ENCODE measurements at places on chromosomes 2 and 18.

GRCh38 chr18:693466-694187 lies 18.8 kb downstream of the ENOSF1 start:
- DNase-seq, result no peak

- peak; percentile 69 for DNase-seq
Measured at GRCh38 chr2:190791347-190791975, 89.2 kb upstream of the GLS start.

DNA sequence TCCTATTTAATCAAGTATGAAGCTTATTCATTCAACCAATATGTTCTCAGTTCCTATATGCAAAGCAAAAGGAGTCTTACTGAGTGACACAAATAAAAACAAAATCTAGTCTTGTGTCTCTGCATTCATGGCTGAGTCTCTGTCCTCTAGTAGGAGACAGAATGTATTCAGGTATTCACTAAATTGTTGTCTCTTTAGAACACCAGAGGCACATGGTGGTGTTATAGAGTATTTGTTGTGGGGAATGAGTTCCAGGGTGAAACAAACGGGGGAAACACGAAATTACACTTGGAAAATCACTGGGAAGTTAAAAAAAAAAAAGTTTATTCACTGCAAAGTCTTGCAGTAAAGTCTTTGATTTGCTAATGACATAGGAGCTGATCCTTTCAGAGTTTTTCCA lies 131.7 kb upstream of the FSHR start:
- DNase-seq, result no peak

GRCh38 chr2:218218268-218219185 lies 1.5 kb downstream of the ARPC2 start:
- peak; percentile 47 for DNase-seq

DNA sequence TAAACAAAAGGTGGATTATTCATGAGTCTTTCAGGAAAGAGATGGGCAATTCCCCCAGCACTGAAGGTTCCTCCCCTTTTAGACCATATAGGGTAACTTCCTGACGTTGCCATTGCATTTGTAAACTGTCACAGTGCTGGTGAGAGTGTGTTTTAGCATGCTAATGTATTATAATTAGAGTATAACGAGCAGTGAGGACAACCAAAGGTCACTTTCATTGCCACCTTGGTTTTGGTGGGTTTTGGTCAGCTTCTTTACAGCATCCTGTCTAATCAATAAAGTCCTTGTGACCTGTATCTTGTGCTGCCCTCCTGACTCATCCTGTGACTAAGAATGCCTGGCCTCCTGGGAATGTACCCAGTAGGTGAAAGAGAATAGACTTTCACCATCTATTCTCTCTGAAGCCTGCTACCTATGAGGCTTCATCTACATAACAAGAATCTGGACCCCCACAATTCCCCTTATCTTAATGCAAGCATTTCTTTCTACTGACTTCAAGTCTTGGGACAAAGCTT lies 148.7 kb downstream of the CABLES1 start:
- peak; percentile 62 for DNase-seq

GRCh38 chr2:29065068-29065811 lies 9.1 kb downstream of the PCARE start:
- no peak for DNase-seq

DNA sequence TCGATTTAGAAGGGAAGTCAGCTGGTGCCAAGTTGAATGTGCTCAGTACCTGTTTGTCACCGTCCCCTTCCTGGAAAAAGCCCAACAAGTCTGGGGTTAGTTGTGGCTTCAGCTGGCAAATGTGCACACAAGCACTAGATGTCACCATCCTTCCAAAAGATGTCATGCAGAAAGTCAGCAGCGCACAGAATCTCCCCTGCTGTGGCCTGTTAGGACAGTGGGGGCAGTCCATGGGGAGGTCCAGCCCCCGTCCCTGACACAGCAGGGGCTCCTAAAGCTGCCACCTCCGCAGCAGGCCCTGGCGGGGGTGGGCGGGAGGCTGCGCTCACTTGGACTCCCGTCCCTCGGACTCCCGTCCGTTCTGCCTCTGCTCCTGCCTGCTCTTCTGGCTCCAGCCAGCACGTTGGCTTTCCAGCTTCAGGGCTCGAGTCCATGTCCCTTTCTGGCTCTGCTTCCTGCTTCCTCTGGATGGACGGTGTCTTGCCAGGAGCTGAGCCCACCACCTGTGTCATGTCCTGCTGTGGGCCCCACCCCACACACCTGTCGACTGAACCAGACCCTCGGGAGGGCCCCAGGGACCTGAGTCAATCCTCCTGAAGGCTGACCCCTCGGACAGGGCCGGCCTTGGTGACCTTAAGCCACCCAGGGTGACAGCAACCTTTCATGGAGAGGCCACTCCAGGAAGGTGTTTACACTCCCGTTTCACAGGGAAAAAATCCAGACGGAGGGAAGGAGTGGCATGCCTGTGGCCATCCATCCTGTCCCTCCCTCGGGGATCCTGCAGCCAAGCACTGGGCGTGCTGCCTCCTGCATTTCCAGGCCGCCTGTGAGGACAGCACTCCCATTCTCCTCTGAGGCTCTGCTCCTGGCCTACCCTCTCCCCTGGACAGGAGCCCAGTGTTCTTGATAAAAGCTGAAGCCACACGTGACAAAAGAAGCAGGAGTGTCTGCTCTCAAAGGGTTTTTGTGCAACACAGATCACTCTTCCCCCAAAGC lies 8.5 kb downstream of the RAB17 start:
- DNase-seq, result peak; percentile 38

DNA sequence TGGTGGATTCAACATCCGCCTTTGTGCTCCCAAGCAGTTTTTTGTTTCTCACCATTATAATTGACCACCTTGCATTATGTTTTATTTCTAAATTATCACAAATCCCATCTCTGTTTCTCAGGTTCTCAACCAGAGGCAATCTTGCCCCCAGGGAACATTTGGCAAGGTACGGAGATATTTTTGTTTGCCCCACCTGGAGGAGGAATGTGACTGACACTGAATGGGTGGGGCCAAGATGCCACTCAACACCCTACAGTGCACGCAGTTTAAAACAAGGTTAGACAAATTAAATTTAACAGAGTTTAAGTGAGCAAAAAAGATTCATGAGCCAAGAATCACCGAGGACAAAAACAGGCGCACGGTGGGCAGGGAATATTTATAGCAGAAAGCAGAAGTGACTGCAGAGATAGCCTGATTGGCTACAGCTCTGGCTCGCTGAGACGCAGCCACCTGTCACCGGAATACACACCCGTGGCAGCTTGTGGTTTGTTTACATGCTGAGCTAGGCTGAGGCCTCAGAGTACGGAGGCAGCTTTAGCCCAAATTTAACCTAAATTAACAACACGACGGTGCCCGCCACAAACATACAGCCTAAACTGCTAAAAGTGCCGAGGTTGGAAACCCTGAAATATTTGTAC lies 150.0 kb upstream of the ALKAL2 start:
- DNase-seq, result peak; percentile 44

GRCh38 chr2:105604938-105605337 lies 139.8 kb upstream of the NCK2 start:
- DNase-seq, result no peak

GRCh38 chr18:31657823-31658669 lies 26.3 kb downstream of the B4GALT6 start:
- DNase-seq, result peak; percentile 60
